CD4-positive, alpha-beta T cell treated with Interleukin-17A for 1 hour (primary cell): ENCODE measurements at places on chromosomes 6 and 20.

DNA sequence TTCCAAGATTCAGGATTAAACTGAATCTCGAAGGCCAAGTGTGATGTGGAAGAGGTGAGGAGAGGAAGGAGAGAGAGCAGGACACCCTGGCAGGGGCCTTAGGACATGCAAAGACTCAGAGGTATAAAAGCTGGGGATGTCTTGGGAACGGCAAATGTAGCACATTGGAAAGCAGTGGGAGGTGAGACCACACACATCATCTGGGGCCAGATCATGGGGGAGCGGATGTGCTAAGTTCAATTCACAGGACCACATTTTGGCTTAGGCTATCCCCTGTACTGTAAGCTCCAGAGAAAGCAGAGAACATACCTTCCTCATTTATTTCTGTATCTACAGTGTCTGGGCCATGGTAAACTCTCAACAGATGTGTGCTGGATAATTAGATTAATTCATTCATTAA lies 59.5 kb upstream of the MBOAT1 start:
- no peak for DNase-seq

- DNase-seq = peak; percentile 54
These were observed 71.0 kb upstream of the CD83 start for GRCh38 chr6:14046476-14047068.

GRCh38 chr6:159979136-159979874 lies 10.4 kb downstream of the IGF2R start:
- peak; percentile 69 for DNase-seq

DNA sequence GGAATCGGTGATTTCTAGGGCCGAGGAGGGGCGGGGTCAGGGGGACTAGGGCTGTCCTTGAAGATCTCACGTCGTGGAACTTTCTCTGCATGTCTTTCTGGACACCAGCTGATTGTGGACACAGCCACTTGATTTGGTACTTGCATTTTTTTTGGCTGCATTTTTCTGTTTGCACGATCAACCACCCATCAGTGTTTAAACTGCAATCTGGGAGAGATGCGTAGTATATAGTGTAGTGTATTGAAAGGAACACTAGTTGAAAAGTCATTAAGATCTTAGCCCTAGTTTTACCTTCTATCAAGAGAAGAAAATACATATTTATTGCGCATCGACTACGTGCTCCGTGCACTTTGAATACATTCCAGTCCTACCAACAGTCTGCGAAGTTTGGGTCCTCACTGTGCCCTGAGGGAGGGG lies 657 bp downstream of the NT5DC1 start:
- DNase-seq = no peak

DNA sequence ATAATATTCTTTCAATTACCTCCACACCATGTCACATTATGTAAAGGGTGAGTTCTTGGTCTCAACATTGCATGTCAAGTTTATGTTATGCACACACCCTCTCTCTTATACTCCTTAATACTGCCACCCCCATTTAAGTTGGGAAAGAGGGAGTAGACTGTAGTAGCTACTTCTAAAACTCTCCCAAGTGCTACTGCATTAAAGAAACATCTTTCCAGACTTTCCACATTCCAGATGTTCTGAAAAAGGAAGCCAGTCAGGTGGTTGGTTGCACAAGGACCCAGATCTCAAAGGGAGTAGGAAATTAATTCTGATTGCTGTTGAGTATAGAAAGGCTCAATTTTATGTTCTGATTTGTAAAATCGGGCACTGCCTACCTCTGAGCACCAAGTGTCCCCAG lies 419.5 kb downstream of the CD83 start:
- DNase-seq = no peak

- DNase-seq = no peak
These were observed 343.0 kb downstream of the CDKAL1 start for GRCh38 chr6:20877008-20877937.

- no peak for DNase-seq
These were observed 329 bp upstream of the ZKSCAN3 start for GRCh38 chr6:28349344-28349891.

GRCh38 chr6:33082702-33083101 lies 6.9 kb downstream of the HLA-DPB1 start:
- no peak for DNase-seq

DNA sequence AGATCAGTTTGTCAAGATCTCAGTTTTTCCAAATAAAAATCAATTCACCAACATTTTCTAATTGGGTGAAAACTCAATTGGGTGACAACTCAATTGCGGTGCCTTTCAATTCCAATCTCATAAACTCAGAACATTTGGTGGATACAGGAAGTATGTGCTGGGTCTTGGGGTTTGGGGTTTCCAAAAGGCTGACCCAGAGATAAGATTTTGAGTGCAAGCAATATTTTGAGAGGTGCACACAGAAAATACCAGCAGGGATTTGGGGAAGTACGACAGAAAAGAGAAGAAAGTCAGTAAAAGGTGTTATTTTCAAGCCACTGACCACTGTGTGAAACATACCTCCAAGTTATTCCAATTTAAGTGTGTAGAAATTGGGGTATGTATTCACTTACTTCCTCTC lies 258.0 kb downstream of the PHACTR1 start:
- DNase-seq = no peak

- no peak for DNase-seq
These were observed 84.9 kb downstream of the THBS2 start for GRCh38 chr6:169168706-169169105.

GRCh38 chr20:41411391-41411847 lies 44.8 kb upstream of the EMILIN3 start:
- no peak for DNase-seq

DNA sequence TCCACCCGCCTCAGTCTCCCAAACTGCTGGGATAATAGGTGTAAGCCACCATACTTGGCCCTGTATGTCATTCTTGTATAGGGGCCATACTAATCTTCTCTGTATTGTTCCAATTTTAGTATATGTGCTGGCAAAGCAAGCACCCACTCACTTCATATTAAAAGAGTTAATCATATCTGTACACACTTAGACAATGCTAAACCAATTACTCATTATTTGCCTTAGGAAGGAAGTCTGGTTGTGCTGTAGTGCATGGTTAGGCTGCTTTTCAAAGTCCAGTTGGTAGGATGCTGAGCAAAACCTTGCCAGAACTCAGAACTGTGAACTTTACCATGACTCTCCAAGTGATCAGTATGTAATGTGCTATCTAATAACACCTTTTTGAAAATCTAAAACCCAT lies 88.6 kb downstream of the LIN28B start:
- no peak for DNase-seq

GRCh38 chr6:5053864-5054244 lies 31.3 kb upstream of the PPP1R3G start:
- no peak for DNase-seq

GRCh38 chr20:37702403-37703034 lies 8.7 kb downstream of the CTNNBL1 start:
- no peak for DNase-seq
